ENCODE measurements at places on chromosomes 6 and 20.

GRCh38 chr20:57070296-57070695, 196.1 kb downstream of the BMP7 start:
- peaks cover 51% of the 10 kb centered on the region for H3K27me3 ChIP-seq
- DNase-seq: no peak
- H3K4me1 ChIP-seq: no peaks in the 10 kb centered on the region
- H3K4me3 ChIP-seq: no peak overlapping the region

DNA sequence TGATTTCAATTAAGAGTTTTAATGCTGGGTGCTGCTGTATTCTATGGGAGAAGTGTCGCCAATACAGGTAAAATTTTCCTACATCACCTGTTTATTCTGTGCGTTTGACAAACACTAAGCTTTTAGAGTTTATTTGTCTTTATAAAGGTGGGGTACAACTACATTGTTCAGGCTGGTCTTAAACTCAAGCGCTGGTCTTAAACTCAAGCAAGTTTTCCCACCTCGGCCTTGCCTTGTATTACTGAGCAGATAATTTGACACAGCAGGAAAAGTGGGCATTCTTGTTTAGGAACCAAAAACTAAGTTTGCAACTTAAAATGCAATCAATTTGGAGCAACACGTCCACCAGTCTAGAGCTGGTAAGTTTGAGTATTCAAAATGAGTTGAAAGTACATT, 112.9 kb upstream of the BTN3A2 start:
- H3K36me3 ChIP-seq: no peaks in the 10 kb centered on the region
- no peak for DNase-seq
- no peak overlapping the region for H3K4me3 ChIP-seq
- no peak overlapping the region for H3K27ac ChIP-seq
- H3K27me3 ChIP-seq: no peaks in the 10 kb centered on the region
- H3K4me1 ChIP-seq: no peaks in the 10 kb centered on the region

GRCh38 chr6:3875486-3875885, 26.3 kb downstream of the FAM50B start:
- no peak overlapping the region for H3K4me3 ChIP-seq
- H3K36me3 ChIP-seq: no peaks in the 10 kb centered on the region
- peak overlapping the region; percentile 81 for H3K27ac ChIP-seq
- no peaks in the 10 kb centered on the region for H3K27me3 ChIP-seq

GRCh38 chr6:7264041-7264440, 49.0 kb downstream of the SSR1 start:
- no peak overlapping the region for H3K27ac ChIP-seq
- DNase-seq: peak; percentile 9
- H3K4me3 ChIP-seq: no peak overlapping the region
- H3K36me3 ChIP-seq: no peaks in the 10 kb centered on the region

- no peak for DNase-seq
- H3K4me3 ChIP-seq: no peak overlapping the region
- peaks cover 84% of the 10 kb centered on the region for H3K36me3 ChIP-seq
- peak overlapping the region; percentile 11 for H3K27ac ChIP-seq
Measured at GRCh38 chr6:36975231-36976006, 10.6 kb downstream of the MTCH1 start.

DNA sequence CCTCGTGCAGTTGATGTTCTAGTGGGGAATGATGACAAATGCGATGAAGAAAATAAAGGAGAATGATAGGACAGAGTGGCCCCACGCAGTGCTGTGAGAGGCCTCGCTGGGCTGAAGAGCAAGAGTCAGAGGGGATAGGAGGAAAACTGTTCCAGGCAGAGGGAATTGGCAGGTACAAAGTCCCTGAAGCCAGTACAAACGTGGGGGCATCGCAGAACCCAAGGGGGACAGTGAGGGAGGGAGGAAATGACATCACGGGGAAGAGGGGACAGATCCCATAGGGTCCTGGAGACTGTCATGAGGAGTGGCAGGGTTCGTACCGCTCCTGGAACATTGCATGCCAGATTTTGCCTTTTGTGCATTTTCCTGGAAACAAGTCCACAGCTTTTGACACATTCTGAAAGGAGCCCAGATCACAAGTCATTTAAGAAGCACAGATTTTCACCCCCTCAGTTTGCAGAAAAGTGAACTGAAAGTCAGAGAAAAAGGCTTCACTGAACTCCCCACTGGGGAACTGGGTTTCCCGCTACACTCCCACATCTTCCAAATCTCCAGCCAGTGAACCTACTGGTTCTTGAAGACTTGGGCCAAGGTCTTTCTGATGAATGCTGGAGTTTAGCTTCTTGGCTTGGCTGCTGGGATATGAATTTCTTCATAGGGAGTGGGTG, 77.0 kb downstream of the SULF2 start:
- no peak for DNase-seq
- H3K4me3 ChIP-seq: no peak overlapping the region

DNA sequence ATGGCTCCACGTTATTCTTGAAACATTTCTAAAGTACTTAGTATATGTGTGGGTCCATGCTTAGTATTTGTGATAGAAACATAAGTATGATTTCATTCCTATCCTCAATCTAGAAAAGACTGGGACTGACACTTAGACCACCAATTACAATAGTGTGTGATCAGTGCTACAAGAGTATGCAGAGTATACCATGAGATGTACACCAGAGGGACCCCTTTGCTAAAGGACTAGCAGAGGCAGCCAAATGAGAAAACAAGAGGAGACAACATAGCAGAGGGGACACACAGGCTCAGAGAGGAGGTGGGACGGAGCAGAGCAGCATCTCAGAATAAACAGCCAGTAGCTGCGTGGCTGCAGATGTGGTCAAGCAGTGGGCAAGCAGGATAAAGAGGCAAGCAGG, 21.0 kb downstream of the RMND1 start:
- H3K27me3 ChIP-seq: no peaks in the 10 kb centered on the region
- no peak for DNase-seq
- H3K27ac ChIP-seq: no peak overlapping the region
- H3K4me3 ChIP-seq: no peak overlapping the region
- H3K4me1 ChIP-seq: no peaks in the 10 kb centered on the region

DNA sequence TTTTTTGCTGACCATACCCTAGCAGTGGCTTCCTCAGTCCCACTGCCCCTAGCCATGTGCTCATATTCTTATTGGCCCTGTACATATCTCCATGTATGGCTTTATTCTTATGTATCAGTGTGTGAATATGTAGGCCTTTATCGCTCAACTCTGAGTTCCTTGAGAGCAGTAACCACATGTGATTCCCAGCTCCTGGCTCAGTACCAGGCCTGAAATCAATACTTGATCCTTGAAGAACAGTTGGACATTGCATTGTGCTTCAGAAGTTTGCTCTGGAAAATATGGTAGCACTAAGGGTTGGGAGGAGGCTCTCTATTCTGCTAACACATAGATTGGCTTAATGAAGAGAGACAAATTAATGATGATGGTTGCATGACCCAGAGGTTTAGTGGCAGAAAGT, 118.8 kb upstream of the FERMT1 start:
- no peaks in the 10 kb centered on the region for H3K36me3 ChIP-seq
- no peaks in the 10 kb centered on the region for H3K4me1 ChIP-seq
- DNase-seq: no peak

GRCh38 chr6:162290846-162291465, 436.6 kb downstream of the PRKN start:
- H3K27me3 ChIP-seq: no peaks in the 10 kb centered on the region
- DNase-seq: no peak
- no peaks in the 10 kb centered on the region for H3K36me3 ChIP-seq

DNA sequence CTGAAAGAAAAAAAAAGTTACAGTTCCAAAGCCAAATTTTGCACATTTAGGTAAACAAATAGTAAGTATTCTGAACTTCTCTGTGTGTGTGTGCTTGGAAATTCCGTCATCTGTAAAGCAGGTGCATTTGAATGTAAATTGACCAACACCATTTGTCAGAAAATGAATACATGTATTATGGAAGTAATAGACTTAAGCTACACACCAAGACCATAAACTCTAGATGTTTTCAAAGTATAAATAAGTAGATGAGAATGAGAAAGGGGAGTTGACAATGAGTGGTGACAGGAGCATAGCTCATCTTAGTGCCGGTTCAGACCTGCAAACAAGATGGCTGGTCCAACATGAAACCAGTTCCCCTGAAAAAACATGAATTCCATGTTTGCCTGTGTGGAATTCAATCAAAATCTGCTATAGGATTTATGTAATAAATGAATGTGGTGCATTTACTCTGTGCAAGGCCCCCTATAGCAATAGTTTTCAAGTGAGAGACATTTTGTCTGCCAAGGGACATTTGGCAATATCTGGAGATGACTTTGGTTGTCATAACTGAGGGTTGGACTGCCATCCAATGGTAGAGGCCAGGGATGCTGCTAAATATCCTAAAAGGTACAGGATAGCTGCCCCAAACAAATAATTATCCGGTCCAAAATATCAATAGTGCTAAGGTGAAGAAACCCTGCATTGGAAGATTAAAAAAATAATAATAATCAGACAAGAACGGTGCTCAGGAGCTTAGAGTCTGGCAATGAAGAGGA, 11.0 kb upstream of the FILIP1 start:
- H3K27ac ChIP-seq: no peak overlapping the region
- DNase-seq: peak; percentile 27
- no peak overlapping the region for H3K4me3 ChIP-seq
- H3K27me3 ChIP-seq: no peaks in the 10 kb centered on the region
- H3K36me3 ChIP-seq: no peaks in the 10 kb centered on the region

GRCh38 chr6:131597446-131597845, 24.4 kb downstream of the ARG1 start:
- H3K27me3 ChIP-seq: no peaks in the 10 kb centered on the region
- H3K36me3 ChIP-seq: peaks cover 3% of the 10 kb centered on the region
- no peak overlapping the region for H3K4me3 ChIP-seq
- no peak for DNase-seq
- H3K4me1 ChIP-seq: no peaks in the 10 kb centered on the region

GRCh38 chr20:61673152-61673847, 392.4 kb downstream of the TAF4 start:
- no peaks in the 10 kb centered on the region for H3K27me3 ChIP-seq
- no peaks in the 10 kb centered on the region for H3K36me3 ChIP-seq
- no peaks in the 10 kb centered on the region for H3K4me1 ChIP-seq
- DNase-seq: no peak

DNA sequence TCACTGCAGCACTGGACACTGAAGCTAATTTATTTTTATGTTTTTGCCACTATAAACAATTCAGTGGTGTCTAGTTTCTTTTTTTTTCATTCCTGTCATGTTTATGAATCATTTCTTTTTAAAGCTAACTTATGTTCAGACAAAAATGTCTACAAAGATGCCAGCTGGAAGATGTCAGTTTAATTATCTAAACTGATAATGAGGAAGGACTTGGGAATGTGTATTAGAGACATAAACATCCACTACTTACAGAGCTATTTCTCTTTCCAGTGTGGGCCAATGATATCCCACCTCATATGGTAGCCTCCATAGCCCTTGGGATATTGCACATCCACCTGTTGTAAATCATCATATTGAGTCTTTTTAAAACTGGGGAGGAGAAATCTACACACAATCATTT, 132.1 kb upstream of the FAM184A start:
- no peaks in the 10 kb centered on the region for H3K4me1 ChIP-seq
- no peak overlapping the region for H3K4me3 ChIP-seq
- no peak for DNase-seq
- H3K36me3 ChIP-seq: no peaks in the 10 kb centered on the region

GRCh38 chr6:89145956-89146717, at the start of gene PM20D2:
Gene PM20D2 (plus strand): TSS chr6:89146055. CDS start chr6:89146145, 90 bp downstream.
- H3K4me1 ChIP-seq: peaks cover 25% of the 10 kb centered on the region
- H3K4me3 ChIP-seq: peak within 1 kb of the TSS; percentile 89
- H3K36me3 ChIP-seq: no peaks in the 10 kb centered on the region
- H3K27me3 ChIP-seq: no peaks in the 10 kb centered on the region

DNA sequence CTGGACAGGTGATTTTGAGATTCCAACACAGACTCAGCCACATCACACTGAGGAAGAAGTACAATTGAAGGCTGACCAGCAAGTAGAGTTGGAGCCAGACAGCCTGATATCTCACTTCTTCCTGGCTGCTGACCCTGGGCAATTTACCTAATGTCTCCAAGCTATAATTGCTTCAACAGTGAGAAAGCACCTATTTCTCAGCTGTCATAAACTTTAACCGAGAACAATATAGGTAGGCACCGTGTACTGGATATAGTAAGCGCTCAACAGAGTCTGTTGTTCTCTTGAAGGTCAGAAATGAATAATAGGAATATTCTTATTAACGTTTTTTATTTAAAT, 28.3 kb downstream of the STX7 start:
- no peaks in the 10 kb centered on the region for H3K36me3 ChIP-seq
- no peak overlapping the region for H3K4me3 ChIP-seq
- H3K27ac ChIP-seq: no peak overlapping the region
- DNase-seq: no peak
- H3K4me1 ChIP-seq: peaks cover 9% of the 10 kb centered on the region

- peak overlapping the region; percentile 90 for H3K4me3 ChIP-seq
- no peaks in the 10 kb centered on the region for H3K4me1 ChIP-seq
- peak; percentile 38 for DNase-seq
- no peaks in the 10 kb centered on the region for H3K27me3 ChIP-seq
- peak overlapping the region; percentile 99 for H3K27ac ChIP-seq
Measured at GRCh38 chr6:36593569-36594028, 563 bp upstream of the SRSF3 start.

GRCh38 chr6:134267917-134268361, 50.0 kb downstream of the SGK1 start:
- H3K4me1 ChIP-seq: no peaks in the 10 kb centered on the region
- no peaks in the 10 kb centered on the region for H3K27me3 ChIP-seq
- DNase-seq: no peak
- H3K27ac ChIP-seq: peak overlapping the region; percentile 7
- no peak overlapping the region for H3K4me3 ChIP-seq

GRCh38 chr20:3679749-3680700, 1.8 kb downstream of the ADAM33 start:
- peak overlapping the region; percentile 59 for H3K27ac ChIP-seq
- peaks cover 16% of the 10 kb centered on the region for H3K27me3 ChIP-seq
- H3K4me3 ChIP-seq: peak overlapping the region; percentile 34
- peak; percentile 63 for DNase-seq
- H3K4me1 ChIP-seq: peaks cover 21% of the 10 kb centered on the region

- no peak overlapping the region for H3K4me3 ChIP-seq
- DNase-seq: no peak
- no peak overlapping the region for H3K27ac ChIP-seq
- no peaks in the 10 kb centered on the region for H3K27me3 ChIP-seq
- H3K4me1 ChIP-seq: no peaks in the 10 kb centered on the region
Measured at GRCh38 chr6:137910424-137910834, 43.4 kb downstream of the TNFAIP3 start.

- H3K4me3 ChIP-seq: no peak overlapping the region
- no peaks in the 10 kb centered on the region for H3K36me3 ChIP-seq
- H3K4me1 ChIP-seq: no peaks in the 10 kb centered on the region
- no peak for DNase-seq
- H3K27me3 ChIP-seq: no peaks in the 10 kb centered on the region
- no peak overlapping the region for H3K27ac ChIP-seq
Measured at GRCh38 chr20:37102571-37102970, 6.8 kb upstream of the RBL1 start.
